Stimulated activated CD4-positive, alpha-beta T cell treated with anti-CD3 and anti-CD28 coated beads, Interleukin-1b, Interleukin-23, amount 100 ng/mL, for 1 hour (primary cell): ENCODE measurements at places on chromosomes 2 and 18.
A peak's percentile ranks its signal among the peaks of the same experiment; 100 is the strongest.

- no peak for DNase-seq
These were observed 73.6 kb downstream of the OTX1 start for GRCh38 chr2:63124218-63124617.

DNA sequence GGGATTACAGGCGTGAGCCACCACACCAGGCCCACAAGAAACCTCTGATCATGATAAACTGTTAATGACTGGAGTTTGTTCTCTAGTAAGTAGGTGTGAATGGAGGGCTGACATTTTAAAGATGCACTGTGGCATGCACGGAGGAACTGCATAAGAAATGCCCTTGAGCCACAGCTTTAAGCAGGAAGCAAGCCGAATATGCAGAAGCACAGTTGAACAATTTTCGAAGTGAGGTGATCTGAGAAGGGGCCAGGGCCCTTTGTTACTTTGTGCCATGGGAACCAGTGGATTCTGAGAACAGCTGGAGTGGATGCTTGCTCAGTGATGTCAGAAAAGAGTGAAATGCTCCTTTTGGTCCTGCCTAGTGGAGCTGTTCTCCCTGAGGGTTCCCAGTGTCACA lies 16.3 kb downstream of the FECH start:
- no peak for DNase-seq

DNA sequence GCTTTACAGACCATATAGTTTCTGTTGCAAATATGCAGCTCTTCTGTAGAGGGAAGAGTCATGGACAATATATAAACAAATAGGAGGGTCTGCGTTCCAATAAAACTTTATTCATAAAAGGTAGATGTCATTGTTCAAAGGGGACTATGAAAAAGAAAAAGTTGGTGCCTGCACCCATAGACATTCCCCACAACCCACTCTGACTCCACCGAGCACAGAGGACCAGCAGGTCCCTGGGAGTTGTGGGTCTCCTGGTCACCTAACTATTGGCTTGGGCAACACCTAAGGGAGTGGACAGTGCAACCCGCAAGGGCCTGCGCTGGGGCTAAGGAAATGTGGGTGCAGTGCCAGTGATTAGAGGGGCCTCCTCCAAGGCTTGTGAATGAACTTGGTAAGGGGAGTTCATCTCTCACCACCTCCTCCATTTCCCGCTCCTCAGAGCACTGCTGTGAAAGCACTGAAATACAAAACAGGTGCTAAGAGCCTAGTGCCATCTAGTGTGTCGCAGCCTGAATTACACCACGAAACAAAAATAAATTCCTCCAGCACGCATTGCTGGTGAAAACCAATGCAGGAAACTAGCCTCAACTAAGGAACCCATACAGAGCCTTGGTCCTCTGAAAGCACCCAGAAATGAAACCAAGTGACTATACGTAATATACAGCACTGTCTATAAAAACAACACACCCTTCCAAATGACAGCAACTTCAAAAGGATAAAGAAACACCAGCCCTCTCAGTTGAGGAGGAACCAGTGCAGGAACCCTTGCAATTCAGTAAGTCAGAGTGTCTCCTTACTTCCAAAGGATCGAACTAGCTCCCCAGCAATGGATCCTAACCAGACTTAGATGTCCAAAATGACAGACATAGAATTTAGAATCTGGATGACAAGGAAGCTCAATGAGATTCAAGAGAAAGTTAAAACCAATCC lies 166.6 kb downstream of the RNF144A start:
- DNase-seq, result no peak

GRCh38 chr18:5415031-5415430 lies 119.5 kb upstream of the ZBTB14 start:
- no peak for DNase-seq

- DNase-seq, result no peak
These were observed 98.8 kb upstream of the MGAT4A start for GRCh38 chr2:98829581-98830270.

DNA sequence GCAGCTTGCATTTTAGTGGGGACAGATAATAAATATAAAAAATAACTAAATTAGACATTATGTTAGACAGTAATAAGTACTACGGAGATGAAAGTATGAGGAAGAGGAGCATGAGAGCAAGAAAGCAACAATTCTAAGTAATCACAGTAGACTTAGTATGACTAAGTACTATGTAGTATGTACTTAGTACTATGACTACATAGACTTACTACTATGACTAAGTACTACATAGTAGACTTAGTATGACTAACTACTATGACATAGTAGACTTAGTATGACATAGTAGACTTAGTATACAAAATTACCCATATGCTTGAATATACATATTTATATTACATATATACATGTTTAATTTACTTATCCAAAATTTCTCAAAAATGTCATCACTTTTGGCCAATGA lies 29.3 kb downstream of the CDH20 start:
- DNase-seq, result no peak

DNA sequence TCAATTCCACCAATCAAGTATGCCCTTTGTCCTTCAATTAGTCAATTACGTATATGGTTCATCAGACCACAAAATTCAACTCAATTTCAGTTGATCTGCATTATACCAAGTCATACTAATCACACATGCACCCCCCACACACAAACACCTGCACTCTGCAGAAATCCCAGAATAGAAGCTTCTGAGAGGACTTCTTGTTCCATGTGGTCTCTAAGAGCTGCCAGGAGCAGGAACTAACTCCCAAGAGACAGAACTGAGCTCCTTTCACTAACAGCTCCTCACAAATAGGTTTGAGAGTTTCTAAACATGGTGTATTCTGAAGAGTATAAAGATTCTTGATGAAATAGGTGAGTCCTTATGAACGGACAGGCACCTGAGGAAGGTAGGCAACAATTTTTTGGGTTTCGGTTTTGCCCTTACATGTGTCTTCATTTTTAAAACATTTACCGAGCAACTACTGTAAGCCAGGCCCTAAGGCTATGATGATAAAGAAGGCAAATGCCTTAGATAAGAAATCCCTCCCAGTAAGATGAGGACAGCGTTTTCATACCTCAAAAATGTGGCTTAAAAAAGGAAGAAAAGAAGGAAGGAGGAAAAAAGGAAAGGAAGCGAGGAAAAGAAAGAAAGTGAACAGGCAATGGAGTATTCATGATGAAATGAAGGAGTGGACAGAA lies 183.1 kb downstream of the PID1 start:
- no peak for DNase-seq

DNA sequence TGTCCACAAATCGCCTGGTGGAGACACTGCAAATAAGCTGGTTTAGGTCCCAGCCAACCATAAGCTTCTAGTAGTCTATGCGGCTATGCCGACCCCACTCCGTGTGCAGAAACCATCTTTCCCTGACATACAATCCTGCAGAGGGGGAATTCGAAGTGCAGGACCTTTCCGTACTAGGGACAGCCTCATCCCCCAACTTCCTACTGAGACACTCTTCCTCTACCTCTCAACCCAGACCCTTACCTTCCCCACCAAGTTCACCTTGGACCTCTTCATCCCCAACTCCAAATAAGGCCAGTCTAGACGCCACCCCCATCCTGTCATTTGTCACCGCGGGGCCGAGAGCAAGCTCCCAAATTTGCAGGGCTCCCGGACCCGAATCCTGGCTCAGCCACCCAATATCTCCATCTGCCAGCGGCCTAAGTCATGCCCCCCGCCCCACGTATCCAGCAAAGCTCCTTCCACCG lies 496 bp downstream of the SUCLG1 start:
- peak; percentile 3 for DNase-seq

DNA sequence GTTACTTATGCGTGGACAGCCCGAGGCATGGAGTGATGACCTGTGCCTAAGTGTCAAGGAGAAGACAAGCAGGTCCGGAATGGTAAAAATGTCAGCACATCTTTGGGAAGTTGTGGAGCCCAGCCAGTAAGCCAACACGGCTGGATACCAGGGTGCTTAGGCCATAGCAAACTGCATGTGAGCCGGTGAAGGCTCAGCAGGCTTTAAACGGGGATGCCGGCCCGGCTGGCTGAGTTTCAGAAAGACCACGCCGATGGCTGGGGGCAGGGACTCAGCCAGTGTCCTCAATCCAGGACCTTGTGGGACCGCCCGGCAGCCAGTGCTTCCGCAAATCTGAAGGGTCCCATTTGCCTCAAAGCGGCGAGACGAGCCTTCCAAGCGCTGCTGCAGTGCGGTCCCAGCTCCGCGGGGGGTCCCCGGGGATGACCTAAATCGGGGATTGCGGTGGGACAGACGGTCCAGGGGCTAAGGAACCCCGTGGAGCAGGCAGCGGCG lies 946 bp upstream of the AGAP1 start:
- DNase-seq, result no peak

- no peak for DNase-seq
These were observed 337.4 kb downstream of the PTPRM start for GRCh38 chr18:7904529-7904928.

GRCh38 chr2:102686479-102687439 lies 67.4 kb downstream of the SLC9A2 start:
- no peak for DNase-seq

- no peak for DNase-seq
These were observed 49.4 kb upstream of the PKDCC start for GRCh38 chr2:41998186-41999127.

DNA sequence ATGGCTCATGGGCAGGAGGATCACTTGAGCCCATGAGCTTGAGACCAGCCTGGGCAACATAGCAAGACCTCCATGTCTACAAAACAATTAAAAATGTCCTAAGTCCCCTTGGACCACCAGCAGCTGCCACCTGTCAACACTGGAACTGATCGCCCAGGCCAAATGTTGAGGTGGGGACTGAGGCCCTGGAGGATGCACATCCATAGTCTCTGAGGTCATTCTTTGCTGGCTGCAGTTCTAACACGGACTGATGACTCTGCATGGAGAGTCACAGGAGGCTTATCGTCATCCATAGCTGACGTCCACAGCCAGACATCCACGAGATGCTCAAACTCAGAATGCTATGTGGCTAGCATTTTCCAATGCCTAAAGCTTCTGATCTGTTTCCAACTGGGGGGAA lies 151.3 kb downstream of the BCL2 start:
- no peak for DNase-seq

GRCh38 chr2:109339519-109339966 lies 210.5 kb downstream of the SH3RF3 start:
- DNase-seq, result no peak

- no peak for DNase-seq
These were observed 79.2 kb downstream of the LAMA1 start for GRCh38 chr18:7038330-7038851.

GRCh38 chr2:180938451-180938850 lies 42.0 kb upstream of the UBE2E3 start:
- no peak for DNase-seq

- no peak for DNase-seq
These were observed 53.2 kb upstream of the MAPRE3 start for GRCh38 chr2:26917135-26917836.

- DNase-seq, result no peak
These were observed 24.3 kb upstream of the MAPRE3 start for GRCh38 chr2:26945991-26946750.

GRCh38 chr2:181367906-181368435 lies 89.2 kb upstream of the ITGA4 start:
- no peak for DNase-seq

- DNase-seq, result no peak
These were observed 31.3 kb downstream of the SP140L start for GRCh38 chr2:230358305-230358704.

- no peak for DNase-seq
These were observed 24.7 kb downstream of the ATAD2B start for GRCh38 chr2:23901966-23902846.

DNA sequence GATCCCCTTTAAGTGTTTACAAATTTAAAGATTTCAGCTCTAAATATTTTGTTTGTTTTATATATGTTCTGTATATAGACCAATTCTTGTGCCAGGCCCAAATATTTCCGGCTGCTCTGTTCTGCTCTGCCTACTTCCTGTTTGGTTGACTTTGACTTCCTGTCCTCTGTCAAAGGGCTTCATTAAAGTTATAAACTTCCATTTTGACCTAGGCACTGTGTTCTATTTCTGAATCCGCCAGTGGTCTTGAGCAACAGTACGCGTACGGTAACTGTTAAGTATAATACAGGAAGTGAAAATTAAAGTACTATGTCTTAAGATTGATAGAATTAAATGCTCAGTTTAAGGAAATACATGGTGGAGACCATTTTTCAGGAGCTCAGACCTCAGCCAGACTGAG lies 13.5 kb upstream of the REL start:
- no peak for DNase-seq

DNA sequence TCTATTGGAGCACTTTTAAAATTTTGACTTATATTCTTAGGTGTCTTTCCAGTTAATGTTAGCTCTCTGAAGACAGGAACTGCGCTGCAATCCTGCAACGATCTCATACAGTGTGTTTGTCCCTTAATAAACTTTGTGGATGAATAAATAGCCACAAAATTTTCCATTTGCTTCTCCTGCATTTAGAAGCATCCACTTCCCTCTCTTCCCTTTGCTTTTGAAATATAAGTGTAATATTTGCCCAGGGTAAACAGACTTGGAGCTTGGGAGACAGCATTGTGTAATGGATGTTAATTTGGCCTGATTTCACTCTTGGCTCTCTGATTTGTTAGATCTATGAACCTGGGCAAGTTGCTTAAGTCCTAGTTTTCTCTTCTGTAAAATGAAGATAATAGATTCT lies 58.2 kb upstream of the CD28 start:
- DNase-seq, result no peak
